ENCODE measurements at places on chromosomes 3 and 15. TPM values are rescaled to one million over a fixed set of nuclear protein-coding genes. Genes with fewer than 3 reads are reported as not detected.

Gene GOLGA8T
- not detected for total RNA-seq

DNA sequence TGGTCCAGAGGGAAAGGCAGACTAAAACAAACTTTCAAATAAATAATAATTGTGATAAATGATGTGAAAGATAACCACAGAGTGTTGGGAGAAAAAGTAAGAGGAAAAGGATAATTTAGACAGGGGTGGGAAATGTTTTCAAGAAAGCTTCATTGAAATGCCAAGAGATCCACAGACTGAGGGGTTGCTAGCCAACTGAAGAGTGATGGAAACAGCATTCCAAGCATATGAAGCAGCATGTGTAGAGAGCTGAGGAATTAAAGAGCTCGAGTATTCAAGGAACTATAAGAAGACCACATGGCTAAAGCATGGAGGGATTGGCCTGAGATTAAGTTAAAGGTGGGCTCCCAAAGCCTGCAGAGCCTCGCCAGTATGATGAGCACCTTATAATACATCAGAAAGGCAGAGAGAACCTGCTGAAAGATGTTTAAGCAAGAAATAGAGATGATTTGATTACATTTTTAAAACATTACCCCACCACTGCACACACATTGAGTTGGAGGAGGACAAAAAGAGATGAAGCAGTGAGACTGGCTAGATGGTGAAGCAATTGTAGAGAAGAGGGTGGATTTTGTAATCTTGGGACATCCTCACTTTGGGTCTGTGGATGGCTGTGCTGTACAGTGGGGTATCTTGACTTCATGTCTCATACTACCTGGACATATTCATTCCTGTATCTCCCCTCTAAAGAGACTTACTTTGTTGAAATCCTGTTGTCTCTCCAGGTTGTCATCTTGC lies 100.8 kb downstream of the STAC start:
- DNase-seq, result no peak

- DNase-seq, result peak; percentile 62
Measured at GRCh38 chr3:140344601-140345205, 333.2 kb upstream of the TRIM42 start.

DNA sequence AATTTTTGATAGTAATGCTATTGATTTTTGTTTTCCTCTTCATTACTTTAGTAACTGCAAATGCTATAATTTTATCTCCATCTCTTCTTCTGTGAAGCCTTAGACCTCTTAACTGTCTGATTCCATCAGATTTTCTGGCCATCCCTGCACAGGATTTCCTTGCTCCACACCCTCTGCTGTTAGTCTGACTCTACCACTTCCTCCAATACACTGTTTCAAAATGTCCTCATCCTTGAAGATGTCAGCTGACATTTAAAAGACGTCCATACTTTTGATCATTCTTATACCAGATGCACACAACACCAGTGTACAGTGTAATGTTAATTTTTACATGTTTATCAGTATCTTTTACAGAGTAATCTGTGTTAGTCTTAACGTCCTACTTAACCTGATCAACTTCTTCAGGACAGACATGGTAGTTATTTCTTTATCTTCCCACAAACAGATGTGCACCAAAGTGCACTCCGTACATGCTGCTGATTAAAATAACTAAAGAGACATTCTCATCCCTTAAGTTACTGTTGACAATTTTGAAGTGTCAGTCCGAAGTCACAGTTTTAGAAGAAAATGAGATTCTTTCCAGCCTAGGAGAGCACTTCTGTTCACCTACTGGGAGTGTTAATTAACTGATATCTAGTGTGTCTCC lies 102.4 kb upstream of the RASGRP1 start:
- no peak for DNase-seq

DNA sequence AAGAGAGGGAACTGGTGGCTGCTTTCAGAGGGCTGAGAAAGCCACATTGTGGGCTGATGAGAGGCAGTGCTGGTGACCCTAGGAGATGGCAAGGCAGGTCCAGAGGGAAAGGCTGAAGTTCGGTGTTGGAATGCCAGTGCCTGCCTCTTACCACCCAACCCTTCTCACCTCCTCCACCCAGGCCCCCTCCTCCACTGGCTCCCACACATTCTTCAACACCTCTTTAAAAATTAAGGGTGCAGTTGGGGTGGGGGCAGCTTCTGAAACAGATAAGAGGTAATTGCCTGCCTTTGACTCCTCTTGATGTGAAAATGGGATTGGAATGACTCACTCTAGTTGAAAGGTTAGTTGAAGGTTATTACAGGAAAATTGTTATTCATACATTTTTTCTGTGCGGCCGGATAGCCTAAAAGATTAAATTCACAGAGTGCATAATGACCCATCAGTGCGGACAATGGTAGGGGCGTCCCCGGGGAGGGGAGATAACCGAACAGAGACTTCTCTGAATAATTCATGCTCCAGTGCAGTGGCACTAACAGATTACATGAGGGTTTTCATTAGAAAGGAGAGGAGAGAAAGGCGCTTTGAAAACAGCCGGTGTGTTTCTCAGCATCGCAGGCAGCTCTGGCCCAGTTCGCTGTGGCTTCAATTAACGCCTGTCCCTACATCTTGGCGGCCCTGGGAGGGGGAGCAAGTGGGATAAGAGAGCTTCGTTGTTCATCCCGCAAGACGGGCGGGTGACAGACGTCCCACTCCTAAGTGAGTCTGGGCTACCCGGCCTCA lies 212.4 kb downstream of the TLE3 start:
- peak; percentile 73 for DNase-seq

DNA sequence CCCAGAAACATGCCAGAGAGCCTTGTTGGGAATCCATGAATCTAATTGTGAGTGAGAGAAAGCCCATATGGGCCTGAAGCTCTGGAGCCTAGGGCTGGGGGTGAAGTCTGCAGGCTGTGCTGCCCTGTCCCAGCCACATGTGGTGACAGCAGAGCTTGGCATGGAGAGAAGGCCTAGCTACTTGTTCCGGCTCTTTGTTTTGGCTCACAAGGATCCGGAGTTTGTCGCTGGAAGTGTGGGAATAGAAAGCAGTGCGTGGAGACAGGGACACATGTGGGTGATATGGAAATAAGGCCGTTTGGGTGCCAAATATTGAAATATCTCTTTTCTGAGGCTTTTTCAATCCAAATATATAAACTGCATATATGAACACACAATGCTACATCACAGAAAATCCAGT lies 78.2 kb downstream of the CLSTN2 start:
- no peak for DNase-seq

Gene NR2E3
- 1.1 TPM for total RNA-seq

Gene SHC4
- 0.29 TPM for total RNA-seq

GRCh38 chr3:149736175-149736952 lies 15.9 kb downstream of the COMMD2 start:
- no peak for DNase-seq

DNA sequence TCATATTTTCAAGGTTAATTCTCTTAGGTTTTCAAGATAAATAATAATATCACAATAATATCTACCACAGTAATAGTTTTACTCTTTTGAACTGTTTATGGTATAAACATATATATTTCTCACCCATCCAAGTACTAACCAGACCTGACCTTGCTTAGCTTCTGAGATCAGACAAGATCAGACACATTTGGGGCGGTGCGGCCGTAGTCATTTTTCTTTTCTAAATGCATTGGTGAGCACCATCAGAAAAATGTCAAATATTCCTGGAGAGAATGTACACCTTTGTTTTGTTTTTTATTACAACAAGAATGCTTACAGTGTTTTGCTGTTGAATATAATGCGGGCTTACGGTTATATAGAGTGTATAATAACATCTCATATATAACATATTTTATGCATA lies 267.8 kb downstream of the ADAMTS17 start:
- no peak for DNase-seq

Gene GOLGA6C
- not detected for total RNA-seq

Gene BCHE
- total RNA-seq, result 0.69 TPM

- no peak for DNase-seq
Measured at GRCh38 chr15:76347482-76348055, 11.0 kb downstream of the ISL2 start.

All from endodermal cell (in vitro differentiated cells).